Caki2 (cell line): ENCODE measurements at places on chromosomes 7 and 10. TPM values are rescaled to one million over a fixed set of nuclear protein-coding genes. Genes with fewer than 3 reads are reported as not detected.

GRCh38 chr10:99531026-99531695 lies 1.6 kb upstream of the NKX2-3 start:
- DNase-seq, result no peak

GRCh38 chr10:92517034-92517655 lies 56.7 kb downstream of the IDE start:
- peak; percentile 54 for DNase-seq

Gene NEUROD6
- not detected in 2 replicates for total RNA-seq

DNA sequence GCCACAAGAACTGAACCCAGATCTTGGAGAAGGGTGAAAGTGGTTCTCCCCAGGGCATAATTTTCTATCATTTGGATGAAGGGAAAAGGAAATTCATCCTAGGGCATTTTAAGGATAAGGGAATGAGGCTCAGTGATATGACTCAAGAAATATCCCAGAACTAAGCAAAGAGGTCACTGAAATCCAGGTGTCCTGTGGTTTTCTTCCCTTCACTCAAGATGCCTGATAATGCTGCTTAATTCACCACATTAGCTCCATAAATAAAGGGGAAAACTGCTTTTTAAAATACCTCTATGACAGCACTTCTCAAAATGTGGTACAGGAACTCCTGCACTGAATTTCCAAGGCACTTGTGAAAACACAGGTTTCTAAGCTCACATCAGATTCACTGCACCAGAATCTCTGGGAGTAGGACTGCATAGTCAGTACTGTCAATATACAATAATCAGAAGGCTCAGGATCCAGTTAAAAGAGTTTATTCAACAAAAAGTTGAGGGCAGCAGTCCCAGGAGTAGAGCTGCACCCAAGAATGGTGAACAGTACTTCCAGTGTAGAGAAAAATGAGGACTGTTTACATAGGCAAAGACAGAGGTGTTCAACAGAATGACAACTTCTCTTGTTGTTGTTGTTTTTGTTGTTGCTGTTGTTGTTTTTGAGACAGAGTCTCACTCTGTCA lies 2.9 kb downstream of the IFIT3 start:
- DNase-seq, result no peak

Gene FAM25C
- total RNA-seq, result not detected in 2 replicates

DNA sequence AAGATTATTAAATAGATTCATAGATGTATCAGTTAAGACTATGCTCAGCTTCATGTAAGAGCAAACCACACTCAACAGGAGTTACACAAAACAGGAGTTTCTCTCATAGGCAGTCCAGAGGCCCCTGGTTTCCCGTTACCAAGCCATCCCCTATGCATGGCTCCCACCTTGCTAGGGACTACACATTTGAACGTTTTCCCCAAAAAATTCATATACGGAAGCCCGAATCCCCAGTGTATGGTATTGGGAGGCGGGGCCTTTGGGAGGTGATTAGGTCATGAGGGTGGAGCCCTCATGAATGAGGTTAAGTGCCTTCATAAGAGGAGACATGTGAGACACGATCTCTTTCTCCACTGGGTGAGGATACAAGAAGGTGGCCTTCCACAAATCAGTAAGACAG lies 29.1 kb downstream of the RSU1 start:
- no peak for DNase-seq

Gene ELFN1
- not detected in 2 replicates for total RNA-seq

- DNase-seq, result peak; percentile 80
Measured at GRCh38 chr10:29621161-29621560, 13.6 kb downstream of the SVIL start.

DNA sequence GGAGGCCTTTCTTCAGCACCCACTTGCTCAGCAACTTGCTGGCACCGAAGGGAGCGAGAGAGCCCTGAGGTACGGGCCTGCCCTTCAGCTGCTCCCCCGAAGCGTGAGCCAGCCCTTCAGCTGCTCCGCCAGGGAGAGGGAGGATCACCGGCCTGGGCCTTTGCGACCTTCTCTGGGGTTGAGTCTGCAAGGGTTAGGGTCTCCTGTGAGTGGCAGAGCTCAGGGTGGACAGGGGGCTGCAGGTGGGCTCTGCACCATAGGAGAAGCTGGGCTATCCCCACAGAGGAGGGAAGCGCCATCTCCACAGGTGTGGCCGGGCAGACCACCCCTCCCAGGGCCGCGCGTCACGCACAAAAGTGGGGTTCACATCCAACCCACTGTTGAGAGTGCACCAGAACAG lies 490.6 kb upstream of the FOXK1 start:
- no peak for DNase-seq

DNA sequence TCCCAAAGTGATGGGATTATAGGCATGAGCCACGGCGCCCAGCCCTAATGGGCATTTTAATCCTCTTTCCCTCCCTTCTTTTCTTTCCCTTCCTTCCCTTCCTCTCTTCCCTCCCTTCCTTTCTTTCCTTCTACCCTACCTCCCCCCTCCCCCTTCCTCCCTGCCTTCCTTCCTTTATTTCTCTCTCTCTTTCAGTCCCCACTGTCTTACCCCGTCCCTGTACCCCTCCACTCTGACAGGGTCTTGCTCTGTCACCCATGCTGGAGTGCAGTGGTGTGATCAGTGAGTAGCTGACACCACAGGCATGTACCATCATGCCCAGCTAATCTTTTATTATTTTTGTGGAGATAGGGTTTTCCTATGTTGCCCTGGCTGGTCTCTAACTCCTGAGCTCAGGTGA lies 24.2 kb downstream of the LCOR start:
- DNase-seq, result no peak

DNA sequence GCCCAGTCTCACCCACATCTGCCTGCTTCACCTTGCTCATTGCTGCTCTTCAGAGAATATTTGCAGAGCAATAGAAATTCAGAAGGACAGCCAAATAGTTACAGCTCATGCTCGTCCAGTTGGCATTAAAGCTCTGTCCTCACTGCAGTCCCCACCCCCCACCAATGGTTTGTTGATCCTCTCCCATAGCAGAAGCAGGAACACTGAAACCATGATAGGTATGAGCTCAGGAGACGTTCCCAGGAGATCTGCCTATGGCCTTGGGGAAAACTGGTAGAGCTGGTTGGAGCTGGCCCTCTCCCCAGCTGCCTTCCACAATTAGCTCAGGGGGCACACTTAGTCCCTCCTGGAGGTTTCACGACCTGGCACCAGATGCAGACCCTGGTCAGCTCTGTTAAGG lies 68.6 kb upstream of the KMT2C start:
- DNase-seq, result no peak

Gene INA
- total RNA-seq, result not detected in 2 replicates

GRCh38 chr7:2958416-2959102 lies 85.1 kb downstream of the CARD11 start:
- DNase-seq, result no peak

DNA sequence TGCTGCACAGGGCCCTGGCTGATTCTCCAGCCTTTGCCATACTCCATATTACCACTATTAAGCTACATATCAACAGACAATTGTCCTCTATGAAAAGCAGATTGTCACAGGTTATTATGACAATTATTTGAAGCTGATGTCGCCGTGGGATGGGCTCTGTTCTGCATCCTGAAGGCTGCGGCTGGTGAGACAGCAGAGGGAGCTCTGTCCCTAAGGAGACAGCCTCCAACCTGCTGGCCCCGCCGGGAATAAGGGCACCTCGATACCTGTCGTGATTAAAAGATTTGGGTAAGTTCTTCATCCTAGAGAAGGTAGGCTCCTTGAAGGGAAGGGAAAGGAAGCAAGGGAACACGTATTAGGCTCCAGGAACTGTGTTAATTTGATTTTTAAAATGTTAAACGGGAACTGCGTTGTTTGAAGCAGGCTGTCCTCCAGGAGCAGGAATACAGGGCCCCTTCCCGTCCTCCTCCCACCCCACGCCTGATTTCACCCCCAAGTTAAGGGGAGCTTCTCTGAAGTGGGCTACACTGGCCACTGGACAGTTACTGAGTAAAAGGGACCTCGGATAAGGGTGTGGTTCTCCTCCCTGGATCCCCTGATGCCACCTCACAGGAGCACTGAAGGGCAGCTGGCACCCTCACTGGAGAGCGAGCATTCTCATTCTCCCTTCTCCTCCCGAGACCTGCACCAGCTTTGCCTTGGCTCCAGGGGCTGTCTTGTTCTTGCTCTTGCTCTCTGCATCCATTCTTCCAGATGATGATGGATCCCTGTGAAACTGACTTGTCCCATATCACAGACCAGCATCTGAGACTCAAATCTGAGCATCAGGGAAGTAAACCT lies 11.8 kb upstream of the TIAL1 start:
- peak; percentile 28 for DNase-seq

GRCh38 chr10:102604439-102604841 lies 39.8 kb upstream of the TRIM8 start:
- DNase-seq, result peak; percentile 45

Gene OR2A42
- not detected in 2 replicates for total RNA-seq

Gene OR6B1
- not detected in 2 replicates for total RNA-seq

DNA sequence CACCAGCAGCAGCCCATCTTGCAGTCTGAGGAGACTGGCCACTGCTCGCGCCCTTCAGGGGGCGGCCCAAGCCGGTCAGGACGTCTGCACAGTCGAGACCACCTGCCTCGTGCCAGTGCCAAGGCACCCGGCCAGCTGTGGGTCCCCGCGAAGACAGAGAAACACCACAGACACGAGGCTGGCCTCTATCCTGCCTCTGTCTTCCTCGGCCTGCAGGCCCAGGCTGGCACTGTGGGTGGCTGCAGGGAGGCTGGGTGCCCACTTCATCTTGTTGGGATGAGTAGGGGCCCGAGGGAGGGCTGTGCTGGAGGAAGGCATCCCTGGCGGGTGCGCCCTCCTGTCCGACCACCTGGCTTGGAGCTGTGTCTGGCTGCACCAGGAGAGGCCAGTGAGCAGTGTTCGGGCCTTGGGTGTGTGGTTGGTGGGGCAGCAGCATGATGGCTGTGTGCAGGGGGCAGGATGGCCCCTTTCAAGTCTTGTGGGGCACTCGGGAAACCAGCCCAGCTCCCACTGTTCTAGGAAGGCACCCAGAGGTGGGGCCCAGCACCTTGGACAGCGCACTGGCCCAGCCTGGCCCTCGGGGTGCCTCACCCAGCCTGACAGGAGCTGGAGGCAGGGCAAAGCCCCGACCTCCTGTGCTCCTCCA lies 7.3 kb downstream of the DPYSL4 start:
- DNase-seq, result peak; percentile 29

- DNase-seq, result no peak
Measured at GRCh38 chr7:45927721-45928120, 6.6 kb upstream of the IGFBP3 start.

GRCh38 chr10:35268323-35268722 lies 68.0 kb upstream of the CCNY start:
- no peak for DNase-seq

DNA sequence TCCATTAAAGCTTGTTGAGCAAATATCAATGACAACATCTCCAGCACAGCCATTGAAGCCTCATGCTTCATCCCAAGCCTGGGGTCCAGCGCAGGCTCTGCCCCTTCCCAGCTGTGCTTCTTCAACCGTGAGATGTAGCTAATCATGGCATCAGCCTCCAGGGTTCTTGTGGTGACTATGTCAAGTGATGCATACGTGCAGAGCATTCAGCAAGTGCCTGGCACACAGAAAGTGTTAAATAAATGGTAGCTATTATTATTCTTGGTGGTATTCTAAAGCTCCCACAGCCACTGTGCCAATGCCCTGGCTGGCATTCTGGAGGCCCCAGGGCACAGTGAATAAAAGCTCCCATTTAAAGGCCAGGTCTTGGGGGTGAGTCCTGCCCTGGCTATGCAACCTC lies 146.6 kb downstream of the WDR11 start:
- DNase-seq, result no peak

DNA sequence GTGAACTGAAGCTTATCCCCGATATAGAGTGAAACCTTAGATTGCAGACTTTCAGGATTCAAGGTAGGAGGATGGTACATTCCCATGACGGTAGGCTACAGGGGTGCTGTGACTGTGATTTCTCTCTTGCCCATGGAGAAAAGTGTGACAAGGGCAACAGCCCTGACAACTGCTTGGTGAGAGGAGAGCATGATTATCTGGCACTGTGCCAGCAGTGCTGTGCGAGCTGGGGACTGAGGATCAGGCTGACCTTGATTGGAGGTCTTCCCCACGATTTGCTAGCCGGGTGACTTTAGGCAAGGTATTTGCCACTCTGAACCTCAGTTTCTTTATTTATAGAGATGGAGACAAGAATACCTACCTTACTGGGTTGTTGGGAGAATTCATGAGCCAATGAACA lies 229.5 kb downstream of the PTEN start:
- no peak for DNase-seq

DNA sequence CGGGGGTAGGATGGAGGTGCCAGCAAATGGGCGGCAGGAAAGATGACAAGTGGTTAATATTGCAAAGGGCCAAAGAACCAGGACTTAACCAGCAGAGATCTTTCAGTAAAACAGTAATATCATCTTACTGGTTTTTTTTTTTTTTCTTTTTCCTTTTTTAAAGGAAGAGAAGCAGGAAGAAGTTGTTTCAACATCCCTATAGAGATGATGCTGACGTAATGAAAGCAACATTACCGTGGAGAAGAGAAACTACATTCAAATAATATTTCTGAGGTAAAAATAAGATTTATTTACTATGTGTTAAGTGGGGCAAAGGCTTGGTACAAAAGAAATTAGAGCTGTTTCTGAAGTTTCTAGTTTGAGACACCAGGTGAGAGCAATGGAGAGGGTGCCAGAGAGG lies 11.0 kb downstream of the MINDY3 start:
- no peak for DNase-seq

Gene AKR1C4
- total RNA-seq, result not detected in 2 replicates

DNA sequence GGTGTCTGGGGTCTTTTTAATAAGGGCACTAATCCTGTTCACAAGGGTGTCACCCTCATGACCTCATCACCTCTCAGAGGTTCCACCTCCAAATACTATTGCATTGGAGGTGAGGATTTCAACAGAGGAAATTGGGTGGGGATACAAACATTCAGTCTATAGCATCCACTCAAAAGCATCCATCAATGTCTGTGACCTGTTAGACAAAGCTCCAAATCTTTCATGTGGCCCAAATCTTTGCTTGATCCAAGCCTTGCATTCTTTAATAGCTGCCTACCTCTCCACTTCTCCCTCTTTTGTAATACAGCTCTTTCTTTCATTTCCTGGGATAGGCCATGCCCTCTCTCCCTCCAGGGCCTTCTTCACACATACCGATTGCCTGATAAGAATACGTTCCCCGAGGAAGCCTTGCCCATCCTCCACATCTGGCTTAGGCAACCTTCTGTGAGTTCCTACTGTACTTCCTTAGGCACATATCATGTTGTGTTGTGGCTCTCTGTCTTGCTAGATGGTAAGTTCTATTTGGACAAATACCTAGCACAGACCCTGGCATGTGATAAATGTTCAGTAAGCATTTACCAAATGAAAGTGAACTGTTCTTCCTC lies 66.1 kb downstream of the CREM start:
- DNase-seq, result no peak

- DNase-seq, result no peak
Measured at GRCh38 chr7:2170576-2171521, 61.9 kb downstream of the MAD1L1 start.
